ENCODE measurements at places on chromosomes 1 and 21.

GRCh38 chr1:230379462-230379861 is 46.7 kb downstream of the PGBD5 start:
- no peak for DNase-seq

GRCh38 chr1:35637401-35637809 is 3.9 kb downstream of the PSMB2 start:
- no peak for DNase-seq

DNA sequence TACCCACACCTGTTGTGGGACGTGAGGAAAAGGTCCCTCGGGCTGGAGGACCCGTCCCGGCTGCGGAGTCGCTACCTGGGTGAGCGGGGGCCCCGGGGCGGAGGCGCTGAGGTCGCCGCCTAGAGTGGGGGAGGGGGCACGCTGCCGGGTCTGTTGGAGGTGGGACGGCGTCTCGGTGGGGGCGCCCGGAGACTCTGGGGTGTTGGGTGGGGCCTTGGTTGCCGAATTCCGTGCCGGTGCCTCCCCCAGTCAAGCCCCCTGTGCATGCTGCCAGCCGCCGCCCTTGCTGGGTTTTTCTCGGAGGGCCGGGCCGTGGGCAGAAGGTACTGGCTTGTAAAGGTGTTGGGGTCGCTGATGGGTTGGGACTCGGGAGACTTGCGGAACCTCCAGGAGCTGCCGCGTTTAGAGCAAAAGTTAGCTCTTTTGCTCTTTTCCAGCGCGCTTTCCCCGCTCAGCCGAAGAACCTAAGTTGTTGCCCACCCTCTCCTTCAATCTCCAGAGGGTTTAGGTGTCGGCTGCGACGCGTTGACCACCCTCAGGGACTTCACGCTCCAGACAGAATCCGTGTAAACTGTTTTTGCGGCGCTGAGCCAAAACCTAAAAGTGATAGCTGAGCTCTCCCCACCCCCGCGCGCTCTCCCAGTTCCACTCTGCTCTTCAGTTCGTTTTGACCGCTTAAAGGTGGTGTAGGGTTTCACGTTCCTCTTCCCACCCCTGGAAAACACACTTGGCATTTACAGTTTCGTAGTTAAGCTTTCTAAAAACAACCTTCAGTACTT is at the start of gene MPC2:
Gene MPC2 (minus strand): TSS at position 143 of the 779 bp plus-strand sequence. CDS start 1,231 bp downstream, outside the sequence.
- no peak for DNase-seq

GRCh38 chr1:27563591-27564471 is 40.1 kb downstream of the AHDC1 start:
- DNase-seq, result no peak

- DNase-seq, result no peak
These were observed 9.6 kb upstream of the RIT1 start for GRCh38 chr1:155920717-155921116.

DNA sequence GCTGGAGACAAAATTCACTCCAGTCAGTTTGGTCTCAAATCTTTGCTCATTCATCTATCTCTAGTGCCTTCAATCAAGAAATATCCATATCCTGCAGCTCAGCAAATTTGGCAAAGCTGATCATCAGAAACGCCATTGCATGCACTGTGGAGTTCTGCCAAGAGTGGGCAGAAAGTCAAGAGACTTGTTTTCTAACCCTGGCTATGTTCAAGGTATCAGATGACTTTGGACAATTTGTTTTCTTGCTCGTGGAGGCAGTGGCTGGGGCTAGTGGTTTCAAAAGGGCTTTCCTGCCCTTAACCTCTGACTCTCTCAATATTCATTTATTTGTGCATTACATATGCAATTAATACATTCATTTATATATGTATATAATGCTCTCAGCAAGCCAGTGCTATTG is 12.8 kb upstream of the LRRC52 start:
- DNase-seq, result no peak

DNA sequence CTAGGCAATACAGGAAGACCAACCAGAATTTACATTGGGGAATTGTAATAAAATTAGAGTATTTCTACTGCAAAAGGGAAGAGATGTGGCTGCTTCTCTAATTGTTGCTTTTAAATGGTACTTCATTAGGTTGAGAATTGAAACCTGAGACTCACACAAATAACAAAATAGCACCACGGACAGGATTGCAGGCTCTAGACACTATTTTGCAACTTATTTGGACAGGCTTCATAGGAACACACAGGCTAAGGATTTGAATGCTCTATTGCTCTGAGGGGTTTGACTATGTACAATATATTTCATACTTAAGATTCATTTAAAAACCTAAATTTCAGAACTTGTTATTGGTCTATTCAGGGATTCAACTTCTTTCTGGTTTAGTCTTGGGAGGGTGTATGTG is 79.6 kb downstream of the ATP1B1 start:
- DNase-seq, result no peak

DNA sequence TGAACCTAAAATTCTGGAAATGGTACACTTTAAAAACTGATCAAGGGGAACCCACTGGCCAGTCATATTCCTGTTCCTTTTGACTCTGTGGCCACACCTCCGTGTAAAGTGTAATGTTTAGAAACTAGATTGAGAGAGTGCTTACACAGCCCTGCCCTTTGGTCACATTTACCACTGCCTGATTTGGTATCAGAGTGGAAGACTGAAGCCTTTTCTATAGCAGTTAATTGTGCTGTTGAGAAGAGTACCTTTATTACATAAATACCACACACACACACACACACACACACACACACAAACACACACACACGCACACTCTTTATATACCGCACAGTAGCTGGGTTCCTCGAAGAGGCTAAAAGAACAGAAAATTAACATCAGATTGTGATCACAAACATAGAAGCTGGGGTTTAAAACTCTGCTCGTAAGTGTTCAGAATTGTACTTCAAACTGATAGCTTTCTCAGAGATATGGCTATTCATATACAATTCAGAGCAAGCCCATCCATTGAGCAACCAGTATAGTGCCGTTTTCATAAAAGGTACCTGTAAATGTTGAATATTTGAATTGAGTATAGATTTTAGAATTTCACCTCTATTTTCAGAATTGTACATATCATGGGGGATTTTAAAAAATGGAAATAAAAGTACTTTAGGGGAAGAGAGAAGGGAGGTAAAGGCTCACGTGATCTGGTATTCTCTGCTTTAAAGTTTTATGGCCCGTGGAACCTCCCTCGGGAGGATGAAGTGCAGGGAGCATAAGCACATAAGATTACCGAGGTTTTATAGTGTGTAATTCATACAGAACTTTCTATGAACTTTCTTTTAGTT is 37.5 kb downstream of the CAMTA1 start:
- no peak for DNase-seq

DNA sequence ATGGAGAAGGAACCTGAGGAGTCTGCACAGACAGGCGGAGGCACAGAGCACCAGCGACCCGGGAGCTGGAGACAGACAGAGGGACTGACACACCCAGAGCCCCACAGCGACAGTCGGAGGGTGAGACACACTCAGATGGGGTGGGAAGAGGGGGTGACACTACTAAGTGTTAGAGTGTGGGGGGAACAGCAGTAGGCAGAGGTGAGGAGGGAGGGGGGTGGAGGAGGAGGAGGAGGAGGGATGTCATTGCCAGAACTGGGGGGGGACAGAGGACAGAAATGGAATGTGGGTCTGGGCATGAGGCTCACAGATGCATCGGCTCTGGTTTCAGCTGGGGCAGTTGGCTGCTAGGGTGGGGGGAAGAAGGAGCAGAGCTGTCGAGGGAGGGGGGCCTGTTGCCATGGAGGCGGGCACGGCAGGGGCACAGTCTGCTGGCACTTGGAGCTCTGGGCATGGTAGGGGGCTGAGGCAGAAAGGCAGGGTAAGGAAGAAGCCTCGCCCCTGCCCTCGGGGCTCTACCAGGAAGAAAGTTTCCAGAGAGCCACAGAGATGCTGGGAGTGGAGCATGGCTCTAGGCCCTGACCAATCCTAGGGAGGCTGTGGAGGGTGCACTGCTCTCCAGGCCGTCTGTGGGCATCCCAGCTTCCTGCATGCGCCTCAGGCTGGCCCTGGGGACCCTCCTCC is 37.3 kb downstream of the AHDC1 start:
- DNase-seq, result no peak

- DNase-seq, result no peak
These were observed 10.7 kb upstream of the ERO1B start for GRCh38 chr1:236292425-236292824.

GRCh38 chr21:42971897-42972275 is 2.5 kb upstream of the PKNOX1 start:
- DNase-seq, result no peak
